ENCODE measurements at places on chromosomes 16 and 17.

DNA sequence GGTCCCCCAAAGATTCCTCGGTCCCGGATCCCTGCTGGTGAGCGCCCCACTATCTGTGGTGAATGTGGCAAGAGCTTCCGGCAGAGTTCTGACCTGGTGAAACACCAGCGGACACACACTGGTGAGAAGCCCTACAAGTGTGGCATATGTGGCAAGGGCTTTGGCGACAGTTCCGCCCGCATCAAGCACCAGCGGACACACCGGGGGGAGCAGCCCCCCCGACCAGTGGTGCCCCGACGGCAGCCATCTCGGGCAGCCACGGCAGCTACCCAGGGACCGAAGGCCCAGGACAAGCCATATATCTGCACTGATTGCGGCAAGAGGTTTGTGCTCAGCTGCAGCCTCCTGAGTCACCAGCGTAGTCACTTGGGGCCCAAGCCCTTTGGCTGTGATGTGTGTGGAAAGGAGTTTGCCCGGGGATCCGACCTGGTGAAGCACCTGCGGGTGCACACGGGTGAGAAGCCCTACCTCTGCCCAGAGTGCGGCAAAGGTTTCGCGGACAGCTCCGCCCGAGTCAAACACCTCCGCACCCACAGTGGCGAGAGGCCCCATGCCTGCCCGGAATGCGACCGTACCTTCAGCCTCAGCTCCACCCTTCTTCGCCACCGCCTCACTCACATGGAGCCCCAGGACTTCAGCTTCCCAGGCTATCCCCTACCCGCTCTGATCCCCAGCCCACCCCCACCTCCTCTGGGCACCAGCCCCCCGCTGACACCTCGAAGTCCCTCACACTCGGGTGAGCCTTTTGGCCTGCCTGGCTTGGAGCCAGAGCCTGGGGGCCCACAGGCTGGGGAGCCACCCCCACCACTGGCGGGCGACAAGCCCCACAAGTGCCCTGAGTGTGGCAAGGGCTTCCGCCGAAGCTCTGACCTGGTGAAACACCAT is 2.8 kb downstream of the ZNF48 start:
- no peak for DNase-seq

DNA sequence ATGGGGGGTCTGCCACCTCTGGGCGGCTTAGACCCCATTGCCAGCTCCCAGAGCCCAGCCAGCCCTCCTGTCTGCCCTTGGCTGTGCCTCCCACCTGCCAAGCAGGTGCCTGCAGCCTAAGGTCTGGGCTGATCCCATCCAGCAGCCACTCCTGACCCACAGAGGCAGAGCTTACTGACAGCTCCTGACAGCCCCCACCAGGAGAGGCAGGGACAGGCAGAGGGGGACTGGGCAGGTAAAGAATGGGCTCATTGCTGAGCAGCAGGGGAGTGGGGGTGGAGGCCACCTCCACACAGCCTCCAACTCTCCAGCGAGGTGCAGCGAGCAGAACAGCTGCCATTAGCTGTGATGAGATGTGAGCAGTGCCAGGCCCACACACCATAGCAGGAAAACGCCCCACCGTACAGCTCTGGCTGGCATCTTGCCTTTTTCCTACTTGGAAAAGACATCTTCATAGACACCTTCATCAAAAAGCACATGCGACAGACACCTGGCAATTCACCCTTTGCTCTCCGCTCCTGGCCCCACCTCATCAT is 164.4 kb downstream of the C16orf78 start:
- DNase-seq, result no peak

GRCh38 chr16:89315791-89316581 is 98.5 kb downstream of the ZNF778 start:
- DNase-seq, result peak; percentile 84

DNA sequence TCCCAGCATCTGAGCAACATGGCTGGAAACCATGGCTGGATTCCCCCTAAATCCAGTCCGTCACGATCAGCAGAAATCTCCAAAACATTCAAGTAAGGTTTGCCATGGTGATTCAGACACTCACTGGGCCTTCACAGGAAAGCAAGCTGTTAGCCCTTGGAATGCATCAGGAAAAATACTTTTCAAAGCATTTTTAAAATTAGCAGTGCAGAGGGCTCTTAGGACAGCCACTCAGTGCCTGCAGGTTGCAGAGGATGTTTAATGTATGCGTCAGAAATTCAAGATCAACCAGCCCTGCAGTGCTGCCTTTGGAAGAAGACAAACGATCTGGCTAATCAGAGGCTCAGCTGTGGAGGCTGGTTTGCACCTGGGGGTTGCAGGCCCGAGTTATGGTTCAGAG is 50.3 kb downstream of the FOXL1 start:
- DNase-seq, result no peak

DNA sequence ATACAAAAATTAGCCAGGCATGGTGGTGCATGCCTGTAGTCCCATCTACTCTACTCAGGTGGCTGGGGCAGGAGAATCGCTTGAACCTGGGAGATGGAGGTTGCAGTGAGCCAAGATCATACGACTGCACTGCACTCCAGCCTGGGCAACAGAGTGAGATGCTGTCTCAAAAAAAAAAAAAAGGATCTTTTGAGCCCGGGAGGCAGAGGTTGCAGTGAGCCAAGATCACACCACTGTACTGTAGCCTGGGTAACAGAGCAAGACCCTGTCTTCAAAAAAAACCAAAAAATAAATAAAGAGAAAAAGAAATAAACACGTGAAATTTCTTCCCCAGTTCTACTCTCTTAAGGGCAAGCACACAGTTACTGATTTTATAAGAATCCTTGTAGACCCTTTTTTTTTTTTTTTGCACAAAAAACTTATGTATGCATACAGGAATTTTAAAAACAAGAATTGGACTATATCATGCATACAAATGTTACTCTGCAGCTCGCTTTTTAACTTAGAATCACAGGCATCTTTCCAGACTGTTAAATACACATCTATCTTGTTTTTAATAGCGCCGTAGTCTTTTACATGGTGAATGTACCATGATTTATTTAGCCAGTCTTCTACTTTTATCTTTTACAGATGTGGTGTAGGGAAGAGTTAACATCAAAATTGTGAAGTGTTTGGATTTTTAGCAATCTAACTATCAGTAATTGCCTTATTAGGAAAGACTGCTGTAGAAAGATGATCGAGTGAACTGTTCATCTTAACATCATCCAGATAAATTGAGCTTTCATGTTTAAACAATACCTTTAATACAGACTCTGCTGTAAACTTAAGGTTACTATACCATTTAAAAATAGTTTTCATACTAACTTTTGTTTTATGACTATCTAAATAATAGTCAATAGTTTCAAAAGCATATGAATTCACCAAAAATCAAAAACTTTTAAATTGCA is 14.6 kb downstream of the CDH3 start:
- no peak for DNase-seq

DNA sequence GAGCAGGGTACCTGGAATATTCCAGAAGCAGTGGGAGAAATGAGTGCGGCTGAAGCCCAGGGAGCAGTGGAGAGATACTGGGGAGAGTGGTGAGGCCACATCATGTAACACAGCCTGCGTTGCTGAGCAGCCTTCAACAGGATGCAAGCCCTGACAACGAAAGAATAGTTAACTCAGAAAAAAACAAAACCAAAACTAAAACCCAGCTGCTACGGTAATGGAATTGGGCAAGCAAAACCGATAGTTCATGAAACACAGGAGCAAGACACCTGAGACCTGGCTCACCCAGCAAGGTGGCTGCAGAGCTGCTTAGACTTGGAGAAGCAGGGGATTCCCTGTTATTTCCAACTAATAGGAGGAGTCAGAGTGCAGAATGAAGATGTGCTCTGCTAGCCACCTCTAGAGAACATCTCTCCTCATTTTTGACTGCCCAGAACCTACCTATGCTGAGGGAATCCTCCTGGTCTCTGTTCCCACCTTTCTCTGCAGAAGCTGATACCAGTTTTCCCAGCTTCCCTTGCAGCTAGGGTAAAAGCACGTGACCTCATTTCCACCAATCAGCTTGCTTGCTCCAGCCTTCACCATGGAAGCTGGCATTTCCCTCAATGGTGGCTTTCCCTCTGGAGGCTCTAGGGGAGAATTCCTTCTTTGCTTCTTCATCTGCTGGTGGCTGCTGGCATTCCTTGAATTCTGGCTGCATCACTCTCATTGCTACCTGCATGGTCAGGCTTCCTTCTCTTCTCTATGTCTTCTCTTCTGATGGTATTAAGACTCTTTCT is 59.4 kb upstream of the XYLT1 start:
- DNase-seq, result peak; percentile 94

- DNase-seq, result no peak
Measured at GRCh38 chr17:8941980-8942622, 23.4 kb downstream of the PIK3R5 start.

DNA sequence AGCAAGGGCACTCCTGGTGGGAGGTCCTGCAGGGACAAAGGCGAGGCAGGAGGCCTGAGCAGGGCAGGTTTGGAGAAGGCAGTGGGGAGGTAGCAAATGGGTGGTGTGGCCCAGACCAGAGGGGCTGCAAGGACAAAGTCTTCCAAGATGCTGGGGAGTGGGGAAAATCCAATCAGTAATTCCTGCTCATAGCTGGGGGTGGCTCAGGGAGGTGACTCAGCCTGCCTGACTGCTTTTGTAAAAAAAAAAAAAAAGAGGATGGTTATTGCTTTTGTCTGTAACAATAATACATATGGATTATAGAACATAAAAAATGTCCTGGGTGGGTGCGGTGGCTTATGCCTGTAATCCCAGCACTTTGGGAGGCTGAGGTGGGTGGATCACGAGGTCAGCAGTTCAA is 5.2 kb downstream of the IL34 start:
- DNase-seq, result no peak

DNA sequence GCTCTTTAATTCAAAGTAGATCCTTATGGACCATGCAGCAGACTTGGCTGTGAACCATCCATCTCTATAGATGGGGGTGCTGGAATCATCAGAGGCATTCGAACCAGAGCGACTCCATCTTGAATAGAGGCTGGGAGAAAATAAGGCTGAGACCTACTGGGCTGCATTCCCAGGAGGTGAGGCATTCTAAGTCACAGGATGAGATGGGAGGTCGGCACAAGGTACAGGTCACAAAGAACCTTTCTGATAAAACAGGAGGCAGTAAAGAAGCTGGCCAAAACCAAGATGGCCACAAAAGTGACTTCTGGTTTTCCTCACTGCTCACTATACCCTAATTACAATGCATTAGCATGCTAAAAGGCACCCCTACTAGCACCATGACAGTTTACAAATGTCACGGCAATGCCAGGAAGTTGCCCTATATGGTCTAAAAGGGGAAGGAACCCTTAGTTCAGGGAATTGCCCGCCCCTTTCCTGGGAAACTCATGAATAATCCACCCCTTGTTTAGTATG is 89.2 kb upstream of the BRD7 start:
- DNase-seq, result no peak

DNA sequence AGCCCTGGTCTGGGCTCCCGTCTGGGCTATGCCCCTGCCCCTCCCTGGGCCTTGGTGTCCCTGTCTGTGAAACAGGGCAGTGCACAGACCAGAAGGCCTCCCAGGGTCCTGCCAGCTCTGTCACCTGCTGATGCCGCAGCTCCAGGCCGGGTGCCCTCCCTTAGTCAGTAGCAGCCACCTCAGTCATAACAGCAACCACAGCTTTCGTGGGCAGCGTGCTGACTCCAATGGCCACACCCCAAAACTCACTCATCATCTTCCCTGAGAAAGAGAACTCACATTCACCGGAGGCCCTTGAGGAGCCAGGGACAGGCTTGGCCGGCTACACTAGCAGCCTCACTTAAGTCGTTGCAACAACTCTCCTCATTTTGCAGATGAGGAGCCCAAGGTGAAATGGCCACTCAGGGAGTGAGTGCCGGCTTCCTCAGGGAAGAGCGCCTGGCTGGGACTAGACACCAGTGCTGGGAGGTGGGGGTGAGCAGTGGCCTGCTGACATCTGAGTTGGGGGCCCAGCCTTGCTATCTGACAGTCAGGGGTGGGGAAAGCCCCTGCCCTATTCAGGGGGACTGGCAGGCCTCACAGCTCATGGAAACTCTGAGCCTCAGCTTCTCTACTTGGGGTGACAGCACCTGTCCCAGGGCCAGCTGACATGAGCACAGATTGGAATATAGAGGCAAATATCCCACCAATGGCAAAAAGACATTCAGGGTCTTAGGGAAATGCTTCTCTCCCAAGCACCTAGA is 22.6 kb downstream of the SLC5A10 start:
- no peak for DNase-seq

DNA sequence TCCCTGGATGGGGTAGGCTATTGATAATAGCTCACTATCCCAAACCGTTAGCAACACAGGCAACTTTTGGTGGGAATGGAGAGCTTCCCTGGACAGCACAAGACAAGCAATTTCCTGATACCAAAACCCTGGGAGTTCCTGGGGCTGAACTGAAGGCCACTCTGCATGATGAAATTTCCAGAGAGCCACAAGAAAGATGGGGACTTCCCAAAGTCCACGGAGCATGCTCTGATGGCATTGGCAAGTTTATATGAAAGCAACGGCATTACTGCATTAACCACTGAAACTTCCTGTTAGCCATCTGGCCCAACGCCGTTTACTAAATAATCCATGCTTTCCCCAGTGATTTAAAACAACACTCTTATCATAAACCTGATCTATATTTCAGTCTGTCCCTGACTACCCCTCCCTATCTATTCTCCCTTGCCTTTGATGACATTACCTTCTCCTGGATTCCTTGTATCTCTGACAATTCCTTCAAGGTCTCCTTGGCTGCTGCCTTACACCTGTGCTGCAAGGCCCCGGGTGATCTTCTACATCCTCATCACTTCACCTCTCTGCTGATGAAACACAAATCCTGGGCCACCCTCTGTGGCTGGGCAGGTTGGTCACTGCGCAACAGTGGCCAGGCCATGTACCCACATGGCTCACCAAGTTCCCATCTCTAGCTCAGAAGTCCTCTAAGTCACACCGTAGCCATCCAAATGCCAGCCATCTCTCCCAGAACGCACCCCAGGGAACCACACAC is 108.5 kb upstream of the RCVRN start:
- DNase-seq, result peak; percentile 64

DNA sequence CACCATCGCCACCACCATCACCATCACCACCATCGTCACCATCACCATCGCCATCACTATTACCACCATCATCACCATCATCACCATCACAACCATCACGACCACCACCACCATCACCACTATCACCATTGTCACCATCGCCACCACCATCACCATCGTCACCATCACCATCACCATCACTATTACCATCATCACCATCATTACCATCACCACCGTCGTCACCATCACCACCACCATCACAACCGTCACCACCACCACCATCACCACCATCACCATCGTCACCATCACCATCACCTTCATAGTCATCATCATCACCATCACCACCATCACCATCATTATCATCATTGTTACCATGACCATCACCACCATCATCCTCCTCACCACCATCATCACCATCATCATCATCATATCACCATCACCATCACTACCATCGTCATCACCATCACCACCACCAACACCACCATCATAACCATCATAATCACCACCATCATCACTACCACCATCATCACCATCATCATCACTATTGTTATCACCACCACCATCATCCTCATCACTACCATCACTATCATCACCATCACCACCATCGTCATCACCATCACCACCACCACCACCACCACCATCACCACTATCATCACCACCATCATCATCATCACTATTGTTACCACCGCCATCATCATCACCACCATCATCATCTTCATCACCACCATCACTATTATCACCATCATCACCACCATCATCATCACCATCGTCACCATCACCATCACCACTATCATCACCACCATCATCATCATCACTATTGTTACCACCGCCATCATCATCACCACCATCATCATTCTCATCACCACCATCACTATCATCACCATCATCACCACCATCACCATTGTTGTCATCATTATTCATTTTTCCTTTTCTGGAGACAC is 51.5 kb upstream of the ZNF469 start:
- DNase-seq, result no peak

GRCh38 chr17:73393381-73393780 is 81.6 kb upstream of the CDC42EP4 start:
- DNase-seq, result no peak
